ENCODE measurements at places on chromosomes 2 and 18.

DNA sequence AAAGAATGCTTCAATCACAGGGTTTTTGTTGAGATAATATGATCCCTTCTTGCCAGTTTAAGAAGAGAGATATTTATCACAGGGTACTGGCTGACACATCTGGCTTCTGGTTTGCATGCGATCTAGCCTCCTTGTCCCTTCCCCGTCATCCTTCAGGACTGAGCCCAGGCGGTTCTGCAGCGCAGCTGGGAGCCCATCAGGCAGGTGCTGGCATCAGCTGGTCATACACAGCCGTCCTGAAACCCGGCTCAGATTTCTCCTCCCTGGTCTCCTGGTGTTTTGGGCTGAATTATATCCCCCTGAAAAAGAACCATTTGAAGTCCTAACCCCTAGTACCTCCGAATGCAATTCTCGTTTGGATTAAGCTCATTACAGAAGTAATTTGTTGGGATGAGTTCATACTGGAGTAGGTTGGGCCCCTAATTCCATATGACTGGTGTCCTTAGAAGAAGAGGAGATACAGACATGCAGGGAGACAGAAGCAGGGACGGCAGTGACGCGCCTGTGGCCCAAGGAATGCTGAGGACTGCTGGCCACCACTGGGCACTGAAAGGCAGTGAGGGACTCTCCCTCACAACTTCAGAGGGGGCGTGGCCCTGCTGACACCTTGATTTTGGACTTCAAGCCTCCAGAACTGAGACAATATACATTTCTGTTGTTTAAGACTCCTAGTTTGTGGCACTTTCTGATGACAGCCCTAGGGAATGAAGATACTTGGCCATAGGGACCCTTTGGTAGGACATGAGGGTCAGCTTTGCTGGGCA lies 83.9 kb upstream of the ODC1 start:
- DNase-seq: no peak

- no peak for DNase-seq
Observed at GRCh38 chr2:46924608-46925007, 9.0 kb upstream of the MCFD2 start.

GRCh38 chr2:24239553-24239952 lies 64.7 kb downstream of the FAM228A start:
- no peak for DNase-seq

DNA sequence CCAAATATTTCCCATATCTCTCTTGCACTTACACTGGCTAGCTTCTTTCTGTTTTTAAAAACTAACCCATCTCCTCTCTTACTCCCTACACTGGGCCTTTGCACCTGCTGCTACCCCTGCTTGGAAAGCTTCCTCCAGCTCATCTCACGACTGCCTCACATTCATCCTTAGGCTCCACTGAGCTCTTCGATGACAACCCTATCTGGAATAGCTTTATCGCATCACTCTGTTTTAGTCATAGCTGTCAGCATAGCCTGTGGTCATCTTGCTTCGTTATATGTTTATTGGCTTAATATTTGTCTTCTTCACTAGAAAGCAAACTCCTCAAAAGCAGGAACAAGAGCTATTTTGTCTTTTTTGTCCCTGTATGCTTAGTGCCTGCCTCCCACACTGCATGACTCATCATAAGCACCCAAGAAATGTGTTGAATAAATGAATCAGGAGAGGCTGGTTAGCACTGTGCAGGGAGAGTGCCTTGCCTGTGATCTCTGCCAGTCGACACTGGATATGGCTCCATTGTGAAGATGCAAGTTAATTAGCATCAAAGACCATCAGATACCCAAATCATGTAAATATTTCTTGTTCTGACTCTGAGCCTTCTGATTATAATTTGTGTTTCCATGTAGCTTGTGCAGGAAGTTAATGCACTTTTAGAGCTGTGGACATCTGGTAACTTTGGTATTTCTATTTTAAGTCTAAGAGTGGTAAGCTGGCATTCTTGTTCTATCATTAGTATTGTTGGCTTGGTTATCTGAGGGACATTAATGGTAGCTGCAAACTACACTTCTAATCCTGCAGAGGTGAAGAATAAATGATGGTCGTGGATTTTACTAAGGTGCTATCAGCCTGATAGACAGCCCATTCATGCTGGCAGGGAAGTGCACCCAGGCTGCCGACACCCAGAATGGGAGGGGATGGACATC lies 10.3 kb upstream of the DYTN start:
- DNase-seq: no peak

DNA sequence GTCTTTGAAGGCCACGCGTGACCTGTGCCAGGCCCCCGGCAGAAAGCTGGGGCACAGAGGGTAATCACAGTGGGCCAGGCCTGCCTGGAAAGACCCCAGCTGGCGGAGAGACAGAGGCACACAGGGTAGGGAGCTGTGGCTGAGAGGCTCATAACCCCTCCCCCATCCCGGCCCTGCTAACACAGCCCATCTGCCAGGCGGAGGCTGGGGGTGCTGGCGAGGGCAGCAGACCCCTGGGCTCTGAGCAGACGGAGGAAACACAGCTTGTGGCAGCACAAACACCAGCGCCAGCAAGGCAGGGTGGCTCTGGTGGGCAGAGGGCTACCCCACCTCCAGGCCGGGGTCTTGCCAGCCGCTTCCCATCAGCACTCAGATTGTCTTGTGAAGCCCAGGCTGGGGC lies 19.0 kb downstream of the HS6ST1 start:
- no peak for DNase-seq

GRCh38 chr18:63969942-63970808 lies at the start of gene SERPINB8:
Gene SERPINB8, plus strand, starts transcription at chr18:63970081. Its CDS starts 8,228 bp downstream, at chr18:63978309.
- peak; percentile 94 for DNase-seq

GRCh38 chr2:177651833-177652232 lies 259.3 kb downstream of the AGPS start:
- no peak for DNase-seq

- DNase-seq: no peak
Observed at GRCh38 chr2:27807476-27807875, 36.0 kb downstream of the MRPL33 start.

- DNase-seq: no peak
Observed at GRCh38 chr18:61761875-61762274, 130.9 kb downstream of the RNF152 start.

GRCh38 chr2:113273027-113273551 lies 5.6 kb downstream of the PAX8 start:
- peak; percentile 44 for DNase-seq

GRCh38 chr2:144645083-144645778 lies 125.3 kb upstream of the ZEB2 start:
- peak; percentile 31 for DNase-seq

- DNase-seq: no peak
Observed at GRCh38 chr2:11396467-11397445, 52.3 kb upstream of the ROCK2 start.

- no peak for DNase-seq
Observed at GRCh38 chr2:62091471-62091870, 104.4 kb upstream of the B3GNT2 start.

DNA sequence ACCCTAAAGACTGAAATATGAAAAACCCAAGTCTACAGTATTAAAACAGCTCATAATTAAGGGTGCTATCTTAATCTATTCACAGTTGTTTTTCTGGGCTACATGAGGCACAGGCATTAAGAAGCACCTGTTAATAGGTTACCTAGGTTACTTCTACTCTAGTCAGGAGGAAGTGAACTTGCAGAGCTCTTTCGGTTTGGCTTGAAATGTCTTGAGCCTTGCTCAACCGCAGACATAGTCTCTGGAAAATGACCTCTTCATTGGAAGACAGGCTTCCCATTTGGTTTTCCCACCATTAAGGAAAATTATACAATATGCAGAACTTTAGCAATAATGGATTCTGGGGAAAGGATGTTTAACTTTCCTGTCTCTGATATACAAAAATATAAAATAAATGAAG lies 142.3 kb upstream of the KCNJ3 start:
- DNase-seq: no peak

- no peak for DNase-seq
Observed at GRCh38 chr2:233996000-233996399, 54.5 kb upstream of the SPP2 start.

DNA sequence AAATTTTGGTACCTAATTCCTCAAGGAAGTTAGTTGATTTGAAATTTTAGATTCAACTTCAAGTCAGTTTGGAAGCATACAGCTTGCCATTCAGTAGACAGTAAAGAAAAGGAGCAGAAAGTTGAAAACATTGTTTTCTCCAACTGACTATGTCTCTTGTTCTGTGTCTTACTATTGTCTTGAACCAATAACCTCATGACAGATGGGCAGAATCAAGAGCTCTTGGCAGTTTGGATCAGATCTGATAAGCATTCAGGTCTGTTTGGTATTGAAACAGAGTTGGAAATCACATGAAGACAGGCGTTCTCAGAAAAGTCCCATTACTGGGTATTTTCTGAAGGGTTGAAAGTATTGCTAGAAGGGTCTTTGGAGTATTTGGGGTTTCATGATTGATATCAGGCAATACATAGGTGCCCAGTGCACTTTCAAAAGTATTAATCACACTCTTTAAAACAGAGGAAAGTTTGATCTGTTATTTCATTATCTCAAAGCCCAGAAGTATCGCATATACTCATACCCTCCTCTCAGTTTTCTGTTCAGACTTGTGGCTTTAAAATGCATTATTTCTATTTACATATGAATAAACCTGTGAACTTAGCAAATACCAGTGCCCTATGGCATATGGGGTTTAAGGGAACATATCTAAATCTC lies 428.4 kb upstream of the ZEB2 start:
- no peak for DNase-seq

DNA sequence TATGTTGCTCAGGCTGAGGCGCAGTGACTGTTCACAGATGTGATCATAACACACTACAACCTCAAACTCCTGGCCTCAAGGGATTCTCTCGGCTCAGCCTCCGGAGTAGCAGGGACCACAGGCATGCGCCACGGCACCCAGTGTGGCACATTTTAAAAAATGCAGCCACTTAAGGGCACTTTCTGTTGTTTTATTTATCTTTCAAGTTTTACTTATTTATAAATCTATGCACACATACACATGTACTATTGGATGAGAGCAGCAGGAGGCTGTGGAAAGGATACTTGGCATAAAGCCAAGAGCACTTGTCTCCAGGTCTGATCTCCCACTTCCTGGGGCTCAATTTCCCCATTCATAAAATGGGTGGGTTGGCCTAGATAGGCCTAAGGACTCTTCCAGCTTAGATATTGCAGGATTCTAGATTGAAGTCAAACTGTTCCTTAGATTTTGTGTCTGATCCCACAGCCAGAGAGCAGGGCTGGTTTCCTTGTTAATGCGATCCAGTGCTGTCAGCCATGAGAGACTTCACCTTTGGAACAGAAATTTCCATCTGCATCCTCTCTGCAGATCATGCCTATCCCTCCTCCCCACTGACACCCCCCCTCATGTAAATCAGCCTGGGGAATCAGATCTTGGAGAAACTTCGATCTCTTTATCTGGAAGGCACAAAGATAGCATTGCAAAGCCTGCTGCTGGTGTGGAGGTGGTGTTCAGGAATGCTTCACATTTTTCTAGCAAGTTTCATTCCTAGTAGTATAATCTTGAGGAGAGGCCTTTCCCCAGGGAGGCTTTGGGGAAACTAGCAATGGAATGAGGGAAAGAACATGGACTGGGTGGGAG lies 24.7 kb downstream of the PCBP1 start:
- peak; percentile 67 for DNase-seq

DNA sequence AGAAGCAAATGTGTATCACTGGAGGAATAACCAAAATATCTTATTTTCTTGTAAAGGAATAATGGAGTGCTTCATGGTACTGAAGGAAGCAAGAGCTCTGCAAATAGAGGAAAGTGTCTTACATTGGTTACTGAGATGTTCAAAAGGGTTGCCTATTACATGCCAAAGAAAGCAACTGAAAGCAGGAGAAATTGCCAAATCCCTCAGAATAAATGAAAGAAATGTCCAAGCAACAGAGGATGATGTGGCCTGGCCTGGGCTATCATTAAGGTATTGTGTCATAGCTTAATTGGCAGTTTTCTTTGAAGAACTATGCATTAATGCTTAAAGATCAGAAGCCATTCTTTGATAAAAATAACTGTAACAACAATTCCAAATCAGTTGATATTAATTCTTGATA lies 173.7 kb downstream of the RAB3GAP1 start:
- DNase-seq: no peak

- DNase-seq: no peak
Observed at GRCh38 chr18:23416298-23416697, 36.8 kb upstream of the RIOK3 start.

- DNase-seq: peak; percentile 63
Observed at GRCh38 chr18:45920367-45920766, 46.8 kb downstream of the EPG5 start.

- DNase-seq: no peak
Observed at GRCh38 chr2:237964578-237965404, 2.0 kb upstream of the UBE2F start.

DNA sequence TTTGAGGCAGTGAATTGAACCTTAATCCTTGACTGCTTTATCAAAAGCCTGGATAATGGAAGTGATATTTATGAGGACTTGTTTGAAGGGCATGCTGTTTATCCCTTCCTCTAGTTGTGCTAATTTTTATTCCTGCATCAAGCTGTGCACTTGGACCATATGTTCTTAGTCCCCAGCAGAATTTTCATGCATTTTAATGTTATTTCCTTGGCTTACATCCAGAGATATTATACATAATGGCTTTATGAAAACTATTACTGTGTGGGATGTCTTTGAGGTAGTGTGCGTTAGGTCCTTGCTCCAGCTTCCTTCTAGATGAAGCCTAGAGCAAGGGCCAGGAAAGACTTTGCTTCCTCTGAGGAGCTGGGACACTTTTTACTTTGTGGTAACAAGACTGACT lies 378.4 kb downstream of the LPIN1 start:
- no peak for DNase-seq

DNA sequence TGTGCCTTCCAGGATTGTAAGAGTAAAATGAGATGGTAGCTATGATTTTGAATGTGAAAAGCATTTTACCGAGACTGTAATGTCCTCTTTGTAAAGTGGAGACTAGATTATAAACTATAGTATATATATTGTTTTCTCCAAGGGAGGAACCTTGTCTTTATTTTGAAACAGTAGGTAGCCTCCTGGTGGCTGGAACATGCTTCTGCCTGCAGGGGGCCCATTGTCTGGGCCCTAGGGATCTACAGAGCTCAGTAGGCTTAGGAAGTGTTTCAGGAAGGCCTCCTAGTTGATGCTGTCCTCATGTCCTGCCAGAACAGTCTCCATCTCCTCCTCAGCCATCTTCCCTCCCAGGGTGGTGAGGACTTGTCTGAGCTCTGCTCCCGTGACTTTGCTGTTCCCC lies 3.0 kb downstream of the PIKFYVE start:
- DNase-seq: no peak

All from AG08395 (cell line).